Stimulated activated CD8-positive, alpha-beta memory T cell treated with anti-CD3 and anti-CD28 coated beads, Interleukin-15, amount 100 ng/mL, for 24 hours (primary cell): ENCODE measurements at places on chromosomes 5 and 9.

GRCh38 chr5:120415985-120416384 lies 48.1 kb upstream of the PRR16 start:
- DNase-seq, result no peak

GRCh38 chr5:64900618-64901017 lies 131.9 kb downstream of the CWC27 start:
- DNase-seq, result no peak

DNA sequence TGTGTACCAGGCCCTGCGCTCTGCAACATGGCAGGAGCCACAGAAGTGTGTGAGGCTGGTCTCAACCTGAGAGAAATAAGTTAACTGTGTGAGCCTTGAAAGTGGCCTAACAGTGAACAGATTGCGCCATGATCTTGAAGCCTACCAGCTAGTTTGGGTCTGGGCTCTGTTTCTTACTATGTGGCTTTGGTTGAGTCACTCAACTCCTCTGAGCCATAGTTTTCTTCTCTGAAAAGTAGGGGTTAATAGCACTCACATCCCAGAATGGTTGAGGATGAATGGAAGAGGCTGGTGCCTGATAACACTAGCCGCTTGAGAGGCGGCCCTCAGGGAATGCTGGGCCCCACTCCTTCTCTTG lies 121.5 kb downstream of the RGS3 start:
- no peak for DNase-seq

- no peak for DNase-seq
Observed at GRCh38 chr9:72753266-72753893, 199.5 kb downstream of the ALDH1A1 start.

DNA sequence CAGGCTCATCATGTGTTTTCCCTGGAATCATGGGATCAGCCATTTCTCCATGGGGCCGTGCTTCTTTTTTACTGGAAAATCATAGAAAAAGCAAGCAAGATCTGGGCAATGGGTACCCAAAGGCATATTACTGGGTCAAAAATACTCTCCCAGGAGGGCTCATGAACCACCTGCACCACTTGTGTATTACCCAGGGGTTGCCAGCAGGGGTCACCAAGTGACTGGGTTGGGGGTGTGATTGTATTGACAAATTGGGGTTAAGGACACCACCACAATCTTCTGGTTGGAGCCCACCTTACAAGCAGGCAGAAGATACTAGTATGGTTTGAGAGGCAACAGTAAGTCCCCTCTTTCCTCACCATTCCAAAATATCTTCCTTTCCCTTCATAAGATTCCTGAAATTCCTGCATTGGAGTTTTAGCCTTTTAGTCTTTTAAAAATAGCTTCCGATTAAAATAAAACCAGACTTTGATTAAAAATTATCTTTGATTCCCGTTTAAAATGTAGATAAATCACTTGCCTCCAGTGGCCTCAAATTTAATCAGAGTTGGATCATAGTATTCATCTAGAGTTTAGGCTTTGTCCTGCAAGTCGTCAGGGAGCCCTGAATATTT lies 603.3 kb downstream of the KIF4B start:
- peak; percentile 15 for DNase-seq

GRCh38 chr5:57493034-57493433 lies 10.4 kb upstream of the ACTBL2 start:
- DNase-seq, result no peak

DNA sequence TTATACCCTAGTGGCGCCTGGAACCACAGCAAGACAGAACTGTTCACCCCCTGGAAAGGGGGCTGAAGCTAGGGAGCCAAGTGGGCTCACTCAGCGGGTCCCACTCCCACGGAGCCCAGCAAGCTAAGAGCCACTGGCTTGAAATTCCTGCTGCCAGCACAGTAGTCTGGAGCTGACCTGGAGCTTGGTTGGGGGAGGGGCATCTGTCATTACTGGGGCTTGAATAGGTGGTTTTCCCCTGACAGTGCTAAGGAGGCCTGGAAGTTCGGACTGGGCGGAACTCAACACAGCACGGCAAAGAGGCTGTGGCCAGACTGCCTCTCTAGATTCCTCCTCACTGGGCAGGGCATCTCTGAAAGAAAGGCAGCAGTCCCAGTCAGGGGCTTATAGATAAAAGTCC lies 19.5 kb downstream of the BTNL3 start:
- DNase-seq, result no peak

DNA sequence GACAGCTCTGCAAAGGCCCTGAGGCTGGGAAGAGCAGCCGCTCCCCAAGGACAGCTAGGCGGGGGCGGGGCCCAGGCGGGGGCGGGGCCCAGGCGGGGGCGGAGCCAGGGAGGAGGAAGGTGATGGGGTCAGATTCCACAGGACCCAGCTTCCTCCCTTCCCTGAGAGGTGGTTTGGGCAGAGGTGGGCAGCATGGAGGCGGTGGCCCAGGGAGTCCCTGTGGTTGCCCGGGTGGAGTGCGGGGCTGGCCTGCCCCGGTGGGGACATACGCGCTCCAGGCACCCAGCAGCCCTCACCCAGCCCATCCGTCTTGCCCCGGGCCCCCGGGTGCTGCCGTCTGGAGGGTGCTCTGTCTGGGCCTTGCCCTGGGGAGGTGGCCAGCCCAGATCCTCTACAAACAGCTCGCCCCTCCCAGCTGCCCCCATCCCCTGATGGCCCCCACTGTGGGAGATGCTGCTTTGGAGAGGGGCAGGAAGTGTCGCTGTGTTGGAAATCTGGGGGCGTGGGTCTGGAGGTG lies 11.0 kb upstream of the RNU6ATAC start:
- DNase-seq, result no peak

- DNase-seq, result no peak
Observed at GRCh38 chr5:7857926-7858632, 7.1 kb upstream of the CFAP90 start.

DNA sequence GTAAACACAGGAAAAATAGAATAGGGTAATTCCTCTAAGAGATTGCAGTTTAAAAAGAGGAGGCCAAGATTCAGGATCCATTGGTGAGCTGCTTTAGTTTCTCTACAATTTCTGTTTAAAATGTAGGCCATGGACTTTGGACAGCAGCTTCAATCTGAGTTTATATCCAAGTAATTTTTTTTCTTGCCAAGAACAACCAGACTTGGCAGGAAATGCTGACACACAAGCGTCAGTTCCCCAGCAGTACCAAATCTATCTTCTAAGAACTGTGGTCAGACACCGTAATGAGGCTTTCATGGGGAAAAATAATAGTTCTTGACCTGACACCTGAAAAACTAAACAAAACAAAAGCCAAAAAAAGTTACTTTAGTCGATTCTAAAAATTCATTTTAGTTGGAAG lies 528.8 kb downstream of the CSNK1G3 start:
- DNase-seq, result no peak
